ENCODE measurements at places on chromosomes 4 and X.

- no peak for ATAC-seq
Observed at GRCh38 chr4:87052615-87053014, 117.8 kb downstream of the AFF1 start.

DNA sequence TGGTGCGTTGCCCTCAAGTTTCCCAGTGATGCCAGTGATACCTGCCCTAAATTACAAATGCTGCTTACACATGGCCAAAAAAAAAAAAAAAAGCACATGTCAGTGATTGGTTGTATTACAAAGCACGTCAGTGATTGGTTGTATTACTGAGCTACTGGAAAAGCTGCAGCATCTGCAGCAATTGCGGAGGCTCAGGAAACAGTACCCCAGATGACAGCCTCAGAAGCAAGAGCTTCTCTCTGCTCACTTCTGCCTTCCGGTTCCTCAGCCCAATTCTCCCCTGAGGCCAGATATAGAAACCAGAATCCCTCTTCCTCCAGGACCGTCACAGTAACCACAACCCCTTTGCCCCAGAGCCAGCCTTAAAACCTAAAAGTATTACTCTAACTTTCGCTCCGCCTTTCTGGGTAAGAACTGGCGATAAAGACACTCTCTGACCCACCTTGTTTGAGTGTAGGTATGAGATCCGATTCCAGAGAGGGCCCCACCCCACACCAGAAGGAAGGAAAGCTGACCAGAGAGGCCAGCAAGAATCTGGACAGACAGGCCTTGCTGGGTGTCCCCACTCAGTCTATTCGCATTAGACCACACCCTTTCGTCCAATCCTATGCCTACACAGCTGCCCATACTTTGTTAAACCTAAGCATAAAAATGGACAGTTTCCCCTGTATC lies 85.0 kb upstream of the SORBS2 start:
- ATAC-seq = no peak

GRCh38 chr4:170420255-170420693 lies 330.5 kb upstream of the AADAT start:
- ATAC-seq = no peak

DNA sequence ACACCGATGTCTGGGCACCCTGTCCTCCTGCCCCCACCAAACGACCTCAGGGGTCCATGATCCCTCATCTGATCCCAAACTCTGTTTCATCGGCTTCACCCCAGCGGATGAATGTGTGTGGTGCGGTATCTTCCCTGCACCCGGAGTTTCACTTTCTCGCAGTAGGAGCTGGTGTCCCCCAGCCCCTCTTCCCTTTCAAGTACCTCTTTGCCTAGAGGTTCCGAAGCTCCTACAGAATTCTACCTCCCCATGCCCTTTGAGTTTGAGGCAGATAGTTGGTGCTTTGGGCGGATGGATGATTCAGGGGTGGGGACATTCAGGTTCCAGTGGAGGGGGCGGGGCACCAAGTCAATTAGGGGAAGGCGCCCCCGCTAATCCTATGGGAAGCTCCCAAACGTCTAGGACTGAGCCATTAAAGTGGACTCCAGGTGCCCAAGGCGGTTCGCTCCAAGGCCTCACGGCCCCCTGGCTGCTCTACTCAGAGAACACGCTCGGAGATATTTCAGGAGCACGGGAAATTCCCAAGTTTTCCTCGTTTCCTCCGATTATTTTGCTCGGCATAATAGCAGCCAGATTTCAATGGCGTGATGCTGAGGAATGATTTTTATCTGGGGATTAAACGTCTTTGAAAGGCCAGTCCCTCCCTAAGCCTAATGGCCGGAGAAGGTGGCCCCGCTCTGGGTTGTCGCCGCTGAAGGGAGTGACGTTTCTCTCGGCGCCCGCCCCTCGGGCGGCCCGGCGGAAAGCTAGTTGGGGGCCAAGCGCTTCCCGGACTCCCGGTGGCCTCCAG lies 1.3 kb downstream of the MSX1 start:
- ATAC-seq = no peak

- no peak for ATAC-seq
Observed at GRCh38 chrX:24493740-24494581, 28.9 kb downstream of the PDK3 start.

GRCh38 chr4:67545199-67546003 lies at the start of gene CENPC:
CENPC (minus strand) TSS chr4:67545503; CDS start chr4:67545355, 148 bp downstream.
- peak; percentile 100 for ATAC-seq

GRCh38 chr4:24515698-24516097 lies 68.7 kb downstream of the DHX15 start:
- no peak for ATAC-seq

GRCh38 chr4:6824772-6825402 lies 42.4 kb downstream of the KIAA0232 start:
- ATAC-seq = no peak

DNA sequence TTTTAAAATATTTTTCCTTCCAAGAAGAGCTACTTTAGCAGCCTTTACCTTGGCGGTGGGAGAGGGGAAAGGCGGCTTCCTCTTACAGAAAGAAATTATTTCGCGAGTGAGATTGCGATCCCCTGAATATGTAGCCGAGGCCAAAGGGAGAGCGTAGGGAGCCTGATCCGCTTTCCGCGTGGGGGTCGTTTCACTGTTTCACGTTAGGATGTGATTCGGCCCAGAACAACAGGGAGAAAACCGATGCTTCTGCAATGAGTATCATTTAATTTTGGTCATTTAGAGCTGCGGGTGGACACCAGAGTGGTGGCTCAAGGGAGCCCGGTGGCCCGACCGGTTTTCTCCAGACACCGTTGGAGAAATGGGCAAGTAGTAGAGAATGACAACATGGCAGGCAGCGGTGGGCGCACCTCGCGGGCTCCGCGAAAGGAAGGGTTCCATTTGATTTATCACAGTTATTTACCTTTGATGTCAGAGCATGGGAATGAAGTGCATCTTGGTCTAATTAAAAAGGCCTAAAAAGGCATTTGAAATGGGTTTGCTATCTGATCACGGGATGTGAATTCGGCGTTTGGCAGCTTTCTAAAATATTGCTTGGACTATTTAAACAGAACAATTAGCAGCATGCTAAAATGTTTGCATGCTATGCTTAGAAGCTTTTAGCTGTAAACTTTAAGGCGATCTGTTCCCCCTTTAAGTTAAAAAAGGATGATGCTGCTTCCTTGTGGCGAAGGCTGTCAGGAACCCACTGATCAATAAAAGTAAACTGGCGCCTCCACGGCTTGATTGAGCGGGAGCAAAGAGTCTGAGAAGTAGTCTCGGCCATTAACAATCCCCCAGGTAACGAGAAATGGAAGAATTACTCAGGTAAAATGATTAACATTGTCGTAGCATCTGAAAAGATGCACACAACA lies 2.0 kb upstream of the PCDH19 start:
- no peak for ATAC-seq

GRCh38 chrX:132908891-132909290 lies 49.5 kb downstream of the HS6ST2 start:
- ATAC-seq = no peak

DNA sequence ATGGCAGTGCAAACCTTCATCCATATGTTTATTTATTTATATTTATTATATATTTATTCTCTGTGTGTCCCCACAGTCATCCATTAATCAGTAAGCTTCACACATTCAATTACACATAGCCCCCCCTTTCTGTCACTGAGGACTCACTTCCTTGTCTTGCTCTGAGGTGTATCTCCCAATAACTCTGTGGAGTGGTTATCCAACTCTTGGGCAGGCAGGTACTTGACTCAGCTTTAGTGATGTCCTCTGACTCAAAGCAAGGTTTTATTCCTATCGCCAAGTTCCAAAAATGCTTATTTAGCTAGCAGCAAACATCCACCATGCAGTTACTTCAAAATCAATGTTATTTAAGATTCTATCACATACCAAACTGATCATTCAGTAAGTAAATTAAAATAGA lies 25.2 kb upstream of the NDP start:
- no peak for ATAC-seq

DNA sequence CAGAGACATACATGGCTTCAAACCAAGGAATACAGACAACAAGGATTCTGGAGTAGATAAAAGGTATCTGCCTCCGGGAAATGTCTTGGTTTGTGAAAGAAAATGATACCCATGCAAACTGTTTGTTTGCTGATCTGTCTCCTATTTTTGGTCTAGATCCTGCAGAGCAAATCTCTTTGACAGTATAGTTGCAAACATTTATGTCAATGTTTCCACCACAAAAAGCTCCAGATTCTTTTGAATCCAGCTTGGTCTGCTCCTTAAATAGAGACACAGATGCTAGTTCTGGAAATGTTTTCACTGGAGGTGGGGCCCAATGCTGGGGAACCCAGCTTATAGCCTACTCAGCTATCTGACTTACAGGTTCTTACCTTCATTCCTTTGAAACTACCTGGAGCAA lies 119.7 kb downstream of the ATG4A start:
- no peak for ATAC-seq

GRCh38 chr4:119587796-119588195 lies 40.8 kb downstream of the PDE5A start:
- ATAC-seq = no peak

GRCh38 chr4:94334476-94334875 lies 8.2 kb downstream of the HPGDS start:
- ATAC-seq = peak; percentile 36

GRCh38 chrX:68079961-68080360 lies 353.3 kb downstream of the OPHN1 start:
- no peak for ATAC-seq

DNA sequence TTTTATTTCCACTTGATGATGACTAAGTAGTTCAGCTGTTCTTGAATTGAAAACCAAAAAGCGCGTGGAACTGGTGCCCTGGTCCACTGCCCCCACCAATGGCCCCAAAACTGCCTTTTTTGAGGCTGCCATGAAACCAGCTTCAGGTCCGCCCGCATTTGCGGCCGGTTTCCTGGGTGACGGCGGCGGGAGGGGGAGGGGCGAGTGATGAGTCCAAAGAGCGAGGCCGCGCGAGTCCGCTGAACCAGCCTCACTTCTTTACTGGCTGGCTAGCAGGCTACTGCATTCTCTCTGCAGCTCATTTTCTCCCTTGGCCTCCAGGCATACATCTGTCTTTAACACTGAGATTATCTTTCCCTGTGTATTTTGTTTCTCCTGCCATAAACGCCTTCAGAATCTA lies 72.9 kb upstream of the FABP2 start:
- no peak for ATAC-seq

- no peak for ATAC-seq
Observed at GRCh38 chr4:80931631-80932081, 98.9 kb upstream of the BMP3 start.

DNA sequence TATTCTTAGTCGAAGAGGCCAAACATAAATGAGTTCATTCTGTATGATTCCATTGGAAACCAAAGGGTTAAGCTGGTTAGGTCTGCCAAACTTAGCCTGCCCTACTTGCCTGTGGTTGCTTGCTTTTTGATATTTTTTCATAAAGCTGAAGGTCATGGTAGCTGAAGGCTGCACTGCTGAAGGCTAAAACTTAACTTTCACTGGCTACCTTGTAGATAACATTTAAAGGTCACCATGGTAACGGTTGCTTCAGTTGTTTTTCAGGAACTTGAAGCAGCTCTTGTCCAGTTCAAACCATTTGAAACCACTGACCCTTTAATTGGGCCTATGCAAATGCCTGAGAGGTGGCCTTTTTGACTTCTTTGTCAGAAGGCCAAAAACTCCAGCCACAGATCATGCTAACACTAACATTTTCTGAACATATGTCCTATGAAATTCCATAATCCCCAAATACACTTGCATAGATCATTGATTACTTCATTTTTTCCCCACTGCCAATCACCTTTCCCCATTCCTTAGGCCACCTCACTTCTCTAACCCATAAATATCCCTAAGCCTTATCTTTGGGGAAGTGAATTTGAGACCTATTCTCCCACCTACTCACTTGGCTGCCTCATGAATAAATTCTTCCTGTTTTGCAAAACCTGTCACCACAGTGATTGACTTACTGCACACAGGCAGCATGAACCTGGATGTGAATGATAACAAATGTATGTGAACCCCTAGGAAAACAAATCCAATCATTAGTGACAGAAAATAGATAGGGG lies 10.7 kb upstream of the SMIM10L2A start:
- no peak for ATAC-seq

GRCh38 chr4:181701894-181702293 lies 541.3 kb upstream of the TENM3 start:
- no peak for ATAC-seq

- no peak for ATAC-seq
Observed at GRCh38 chrX:39922488-39922887, 175.3 kb downstream of the BCOR start.
